Stimulated activated CD8-positive, alpha-beta memory T cell treated with anti-CD3 and anti-CD28 coated beads, Interleukin-7, amount 100 ng/mL, for 24 hours (primary cell): ENCODE measurements at places on chromosomes 6 and 20.

DNA sequence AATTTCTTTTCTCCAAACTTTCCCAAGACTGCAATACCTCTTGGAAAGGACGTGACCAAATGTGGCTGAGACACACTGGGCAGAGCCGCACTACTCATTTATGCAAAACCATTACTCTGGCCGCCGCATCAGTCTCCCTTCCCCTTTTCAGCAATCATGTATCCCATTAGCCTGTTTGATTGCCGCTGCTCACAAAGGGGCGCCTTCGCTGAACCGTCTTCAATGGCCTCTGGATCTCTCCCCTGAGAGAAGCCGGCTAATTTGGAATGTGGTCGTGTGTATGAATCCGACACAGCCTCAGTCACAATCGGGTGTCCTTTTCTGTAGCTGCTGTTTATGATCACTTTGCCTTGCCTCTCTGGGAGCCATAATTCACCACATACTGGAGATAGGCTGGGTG lies 361.1 kb downstream of the ZFAND3 start:
- DNase-seq, result no peak

GRCh38 chr6:41955412-41955811 lies 13.8 kb upstream of the CCND3 start:
- DNase-seq, result no peak

DNA sequence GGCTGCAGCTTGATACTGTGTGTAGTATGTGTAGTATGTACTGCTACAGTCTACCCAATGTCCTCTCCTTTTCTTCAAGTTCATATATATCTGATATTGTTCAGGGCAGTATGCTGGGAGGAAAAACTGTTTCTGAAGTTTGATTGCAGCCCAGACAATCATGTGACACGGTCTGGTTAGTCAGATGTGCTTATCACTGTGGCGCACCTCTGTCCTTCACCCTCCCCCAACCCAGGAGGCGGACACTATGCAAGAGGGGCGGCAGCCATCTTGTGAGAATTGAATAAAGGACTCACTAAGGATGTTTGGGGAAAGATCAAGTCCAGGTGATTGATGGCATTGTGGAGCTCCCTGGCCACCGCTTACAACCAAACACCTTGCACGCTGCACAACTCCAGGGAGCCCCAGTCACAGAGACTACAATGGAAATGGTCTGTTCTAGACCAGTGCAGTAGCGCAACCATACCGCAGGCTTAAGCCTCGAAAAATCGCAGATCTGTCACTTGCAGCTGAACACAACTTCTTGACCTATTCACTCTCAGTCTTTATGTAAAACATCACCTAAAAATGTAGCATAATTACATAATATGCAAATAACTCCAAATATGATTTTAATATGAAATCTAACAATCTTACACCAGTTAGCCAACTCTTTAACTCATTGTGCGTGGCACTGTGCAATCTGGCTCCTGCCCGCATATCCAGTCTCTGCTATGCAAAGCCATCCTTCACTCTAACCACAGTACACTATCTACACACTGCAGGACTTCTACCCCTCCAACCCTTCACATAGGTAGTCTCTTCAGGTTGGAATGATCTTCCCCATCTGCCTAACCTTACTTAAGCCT lies 79.3 kb downstream of the VGLL2 start:
- no peak for DNase-seq

DNA sequence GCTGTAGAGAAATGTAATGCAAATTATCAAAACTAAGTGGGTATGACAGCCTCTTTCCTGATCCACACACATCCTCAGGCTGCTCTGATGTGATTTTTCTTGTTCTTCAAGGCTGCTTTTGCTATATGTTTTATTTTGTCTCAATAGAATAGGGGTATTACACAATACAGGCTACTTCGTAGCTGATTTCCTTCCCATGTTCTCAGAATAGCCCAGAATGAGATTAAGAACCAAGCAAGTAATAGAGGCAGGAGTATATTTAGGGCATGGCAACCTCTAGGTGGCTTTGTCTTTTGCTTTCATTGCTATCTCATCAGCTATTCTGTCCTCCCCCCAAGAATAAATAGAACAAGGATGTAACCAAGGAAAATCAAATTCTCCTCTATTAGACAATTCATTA lies 241.8 kb downstream of the ALDH8A1 start:
- DNase-seq, result no peak

GRCh38 chr6:156378853-156379252 lies 398.3 kb upstream of the ARID1B start:
- no peak for DNase-seq

- no peak for DNase-seq
Observed at GRCh38 chr6:112016320-112016719, 37.6 kb upstream of the CCN6 start.

DNA sequence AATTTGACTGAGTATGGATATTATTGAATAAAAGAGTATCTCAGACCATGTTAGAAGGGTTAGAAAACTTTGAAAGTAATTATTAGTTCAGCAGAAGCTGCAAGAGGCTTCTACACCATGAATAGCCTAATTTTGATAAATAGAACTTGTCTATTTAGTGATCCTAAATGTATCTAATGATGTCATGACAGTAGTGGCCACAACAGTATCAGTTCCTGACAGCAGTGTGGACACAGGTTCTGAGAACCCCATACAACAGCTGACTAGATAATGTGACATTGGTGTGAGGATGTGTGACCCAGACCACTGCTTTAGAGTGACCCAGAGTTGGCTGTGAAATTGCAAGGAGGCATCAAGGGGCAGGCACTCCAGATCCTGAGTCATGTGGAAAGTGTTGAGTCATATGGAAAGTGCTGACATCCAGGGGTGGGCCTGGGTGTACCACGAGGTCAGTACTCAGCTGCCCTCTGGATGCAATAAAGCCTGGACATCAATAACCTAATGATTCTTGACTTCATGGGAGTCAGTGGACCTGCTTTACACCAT lies 754.7 kb downstream of the DHX35 start:
- DNase-seq, result no peak

GRCh38 chr6:121531658-121532169 lies 96.3 kb downstream of the GJA1 start:
- DNase-seq, result no peak

DNA sequence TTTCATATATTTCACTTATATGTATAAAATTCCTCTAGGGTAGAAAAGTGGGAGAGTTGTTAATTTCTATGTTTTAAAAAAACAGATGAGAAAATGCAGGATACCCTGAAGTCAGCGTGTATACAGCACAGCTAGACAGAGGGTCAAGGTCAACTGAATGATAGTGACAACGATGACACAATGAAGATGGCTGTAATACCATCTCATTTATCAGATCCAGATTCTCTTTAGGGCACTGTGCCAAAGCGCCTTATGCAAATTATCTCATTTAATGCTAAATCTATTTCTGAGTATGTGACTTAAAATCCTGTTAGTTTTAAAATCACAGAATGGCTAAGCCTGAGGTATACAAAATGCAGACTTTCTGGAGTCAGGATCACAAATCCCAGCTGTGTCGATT lies 431.4 kb upstream of the RUNX2 start:
- no peak for DNase-seq

DNA sequence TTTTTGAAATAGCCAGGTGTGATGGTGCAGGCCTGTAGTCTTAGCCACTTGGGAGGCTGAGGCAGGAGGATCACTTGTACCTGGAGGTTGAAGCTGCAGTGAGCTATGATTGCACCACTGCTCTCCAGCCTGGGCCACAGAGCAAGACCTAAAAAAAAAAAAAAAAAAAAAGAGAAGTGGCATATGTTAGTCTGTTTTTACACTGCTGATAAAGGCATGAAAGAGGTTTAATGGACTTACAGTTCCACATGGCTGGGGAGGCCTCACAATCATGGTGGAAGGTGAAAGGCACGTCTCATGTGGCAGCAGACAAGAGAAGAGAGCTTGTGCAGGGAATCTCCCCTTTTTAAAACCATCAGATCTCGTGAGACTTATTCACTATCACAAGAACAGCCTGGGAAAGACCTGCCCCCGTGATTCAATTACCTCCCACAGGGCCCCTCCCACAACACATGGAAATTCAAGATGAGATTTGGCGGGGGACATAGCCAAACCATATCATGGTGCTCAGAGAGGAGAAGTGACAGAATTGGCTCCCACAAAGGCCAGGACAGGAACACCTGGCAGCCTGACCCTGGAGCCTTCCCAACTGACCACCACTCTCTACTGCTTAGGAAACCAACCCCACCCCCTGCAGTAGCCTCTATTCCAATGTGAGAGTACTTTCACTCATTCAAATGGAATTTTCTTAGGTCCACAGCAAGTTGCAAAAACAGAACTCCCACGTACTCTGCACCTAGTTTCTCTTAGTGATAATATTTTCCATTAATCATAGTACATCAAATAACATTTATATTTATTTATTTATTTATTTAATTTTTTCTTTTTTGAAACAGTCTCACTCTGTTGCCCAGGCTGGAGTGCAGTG lies 29.8 kb downstream of the ARHGAP40 start:
- no peak for DNase-seq

GRCh38 chr6:150301846-150302519 lies 66.8 kb upstream of the IYD start:
- DNase-seq, result no peak

GRCh38 chr6:63945987-63946386 lies 310.4 kb downstream of the PHF3 start:
- DNase-seq, result no peak

DNA sequence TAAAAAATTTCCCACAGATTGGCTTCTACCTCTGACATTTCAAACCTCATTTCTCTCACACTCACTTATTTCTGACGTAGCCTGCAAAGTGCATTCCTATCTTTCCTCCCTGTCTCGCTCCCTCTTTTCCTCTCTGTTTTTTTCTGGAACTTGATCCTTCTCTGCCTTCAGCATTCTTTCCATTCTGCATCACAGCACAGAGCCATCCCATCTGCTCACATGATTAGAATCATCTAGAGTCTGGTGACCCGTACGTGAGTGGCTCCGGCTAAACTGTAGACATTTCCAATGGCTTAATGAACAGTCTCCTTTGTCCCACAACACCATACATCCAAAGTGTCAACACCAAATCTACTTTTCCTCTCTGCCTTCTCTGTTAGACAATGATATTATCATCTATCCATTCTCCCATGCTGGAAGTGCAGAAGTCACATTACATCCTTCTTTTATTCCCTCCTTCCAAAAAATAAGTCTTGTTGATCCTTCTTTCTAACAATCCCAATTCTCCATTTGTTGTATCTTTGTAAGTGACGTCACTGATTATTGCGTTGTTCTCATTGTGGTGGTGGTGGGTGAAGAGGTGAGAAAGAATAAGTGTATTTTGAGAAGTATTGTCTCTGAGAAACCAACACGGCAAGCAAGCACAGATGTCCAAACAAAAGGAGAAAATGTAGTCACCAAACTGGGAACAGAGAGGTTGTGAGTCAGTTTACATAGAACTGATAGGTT lies 41.6 kb downstream of the OPRM1 start:
- DNase-seq, result no peak

GRCh38 chr6:34460796-34461507 lies 4.9 kb upstream of the PACSIN1 start:
- DNase-seq, result no peak
